ENCODE measurements at places on chromosomes 7 and 10.
A peak's percentile ranks its signal among the peaks of the same experiment; 100 is the strongest.

GRCh38 chr7:150992833-150993302 lies 2.1 kb downstream of the NOS3 start:
- DNase-seq: no peak

DNA sequence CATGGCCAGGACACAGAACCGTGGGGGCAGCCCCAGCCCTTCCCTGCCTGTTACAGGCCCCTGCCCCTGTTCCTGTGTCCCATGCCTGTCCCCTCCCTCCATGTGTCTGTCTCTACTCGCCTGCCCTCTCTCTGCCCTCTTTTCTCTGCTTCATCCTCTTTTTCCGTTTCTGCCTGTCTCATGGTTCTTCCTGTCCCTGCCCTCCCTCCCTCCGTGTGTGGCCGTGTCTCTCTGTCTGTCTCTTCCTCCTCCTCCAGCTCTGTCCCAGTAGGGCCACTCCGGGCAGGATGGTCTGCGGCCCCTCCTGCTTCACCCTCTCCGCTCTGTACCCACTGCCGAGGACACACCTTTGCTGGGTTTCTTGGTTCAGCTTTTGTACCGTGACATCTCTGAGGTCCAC lies 137.4 kb downstream of the FAM53B start:
- no peak for DNase-seq

- DNase-seq: no peak
Measured at GRCh38 chr10:116115797-116116196, 157.2 kb downstream of the GFRA1 start.

- no peak for DNase-seq
Measured at GRCh38 chr10:101291331-101292193, 62.3 kb upstream of the LBX1 start.

DNA sequence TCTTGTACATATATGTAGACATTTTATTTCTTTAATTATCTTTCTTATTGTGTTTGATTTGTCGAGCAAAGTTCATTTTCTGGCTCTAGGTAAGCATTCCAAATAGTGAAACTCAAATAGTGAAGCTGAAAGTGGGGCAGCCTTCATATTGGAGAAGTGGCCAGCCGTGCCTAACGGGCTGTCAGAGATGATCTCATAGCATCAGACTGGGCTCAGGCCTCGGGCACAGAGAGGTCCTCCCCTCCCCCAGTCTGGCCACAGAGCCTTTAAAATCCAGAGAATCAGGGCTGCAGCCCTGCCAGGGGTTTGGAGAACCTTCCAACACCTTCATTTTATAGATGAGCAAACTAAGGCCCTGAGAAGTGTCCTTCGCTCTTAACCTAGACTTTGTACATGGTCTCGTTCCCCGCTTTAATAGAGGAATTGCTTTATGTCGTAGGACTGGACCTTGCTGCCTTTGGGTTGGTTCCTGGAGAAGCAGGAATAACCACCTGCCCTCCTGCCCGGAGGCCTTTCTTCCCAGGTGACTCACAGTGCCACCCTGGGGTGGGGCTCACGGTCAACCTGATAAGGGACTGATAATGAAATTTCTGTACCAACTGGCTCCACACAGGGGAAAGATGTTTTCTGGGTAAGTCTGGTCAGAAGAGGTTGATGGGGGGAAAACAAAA lies 7.3 kb downstream of the TSPAN15 start:
- no peak for DNase-seq

- DNase-seq: peak; percentile 33
Measured at GRCh38 chr10:100670828-100671479, 74.4 kb upstream of the PAX2 start.

- no peak for DNase-seq
Measured at GRCh38 chr10:85789982-85790789, 576.4 kb downstream of the GRID1 start.

GRCh38 chr10:2263561-2263960 lies 526.2 kb upstream of the ADARB2 start:
- DNase-seq: no peak

DNA sequence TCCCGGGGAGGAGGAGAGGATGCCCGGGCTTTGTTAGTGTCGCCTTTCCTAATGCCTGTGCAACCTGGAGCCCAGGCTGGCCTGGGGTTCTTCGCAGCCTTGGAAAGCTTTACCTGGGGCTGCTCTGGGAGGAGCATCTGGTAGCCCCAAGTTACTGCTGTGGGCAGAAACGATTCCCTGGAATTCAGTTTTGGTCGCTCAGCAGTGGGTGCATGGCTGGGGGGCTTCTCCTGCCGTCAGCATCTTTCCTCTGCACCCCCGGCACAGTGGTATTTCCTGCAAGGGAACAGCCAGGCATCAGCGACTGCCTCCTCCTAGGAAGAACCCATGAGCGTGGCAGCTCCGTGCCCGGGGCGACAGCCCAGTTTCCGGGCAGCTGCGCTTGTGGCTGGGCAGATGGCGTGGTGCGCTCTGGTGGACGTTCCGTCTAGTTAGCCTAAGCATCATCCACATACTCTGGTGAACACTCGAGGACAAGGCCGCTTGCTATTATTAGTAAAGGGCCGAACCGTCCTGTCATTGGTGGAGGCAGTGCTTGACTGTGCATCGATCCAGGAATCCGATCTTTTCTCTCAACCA lies 107.0 kb upstream of the BTBD16 start:
- DNase-seq: no peak

DNA sequence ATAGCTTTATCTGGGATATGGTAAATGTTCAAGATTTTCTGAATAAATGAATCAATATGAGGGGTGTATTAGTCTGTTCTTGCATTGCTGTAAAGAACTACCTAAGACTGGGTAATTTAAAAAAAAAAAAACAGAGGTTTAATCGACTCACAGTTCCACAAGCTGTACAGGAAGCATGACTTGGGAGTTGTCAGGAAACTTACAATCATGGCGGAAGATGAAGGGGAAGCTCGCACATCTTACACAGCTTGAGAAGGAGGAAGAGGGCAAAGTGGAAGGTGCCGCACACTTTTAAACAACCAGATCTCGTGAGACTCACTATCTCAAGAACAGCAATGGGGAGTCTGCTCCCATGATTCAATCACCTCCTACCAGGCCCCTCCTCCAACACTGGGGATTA lies 32.5 kb upstream of the OTUD1 start:
- no peak for DNase-seq

DNA sequence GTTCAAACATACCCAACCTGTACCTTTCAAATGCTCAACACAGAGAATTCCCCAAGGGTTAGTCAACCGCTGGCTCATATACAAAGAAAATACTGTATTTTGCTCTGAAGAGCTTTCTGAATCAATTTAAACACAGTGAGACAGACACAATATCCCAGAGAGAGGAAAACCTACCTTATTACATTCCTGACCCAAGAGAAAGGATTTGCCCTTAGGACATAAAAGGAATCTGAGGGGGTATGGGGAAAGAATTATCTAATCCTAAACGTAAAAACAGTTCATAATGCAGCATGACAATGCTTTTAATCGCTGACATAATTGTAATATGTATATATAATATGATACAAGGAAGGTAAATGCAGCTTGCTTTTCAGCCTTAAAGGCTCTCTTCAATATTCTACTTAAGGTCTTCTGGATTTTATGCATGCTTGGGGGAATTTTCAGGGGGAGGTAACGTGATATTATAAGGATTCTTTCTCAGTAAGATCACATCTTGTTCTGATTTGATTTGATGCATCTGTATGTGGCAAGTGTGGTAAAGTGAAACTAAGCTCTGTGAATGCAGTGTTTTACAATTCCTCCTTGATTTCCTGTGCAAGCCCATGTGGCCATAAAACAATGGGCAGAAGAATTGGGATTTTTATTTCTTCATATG lies 240.5 kb downstream of the GLI3 start:
- no peak for DNase-seq

DNA sequence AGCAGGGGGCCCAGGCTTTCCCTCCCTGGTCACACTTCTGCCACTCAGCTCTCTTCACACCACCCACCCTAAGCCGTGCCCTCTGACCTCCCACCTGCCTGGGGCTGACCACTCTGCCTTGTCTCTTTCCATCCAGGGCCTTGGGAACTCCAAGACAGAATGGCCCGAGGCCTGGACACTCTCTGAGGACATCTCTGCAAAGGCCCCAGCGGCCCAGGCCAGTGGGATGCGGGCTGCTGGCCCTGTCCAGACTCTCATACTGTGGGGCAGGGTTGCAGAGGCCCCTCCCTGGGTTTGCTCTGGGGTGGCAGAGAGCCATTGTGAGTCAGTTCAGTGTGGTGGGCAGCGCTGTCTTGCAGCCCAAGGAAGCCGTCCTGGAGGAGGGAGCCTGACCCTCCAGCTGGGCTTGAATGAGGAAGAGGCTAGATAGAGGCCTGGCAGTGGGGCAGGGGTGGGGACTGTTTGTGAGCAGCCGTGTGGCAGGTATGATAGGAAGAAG lies 39.9 kb upstream of the RABGEF1 start:
- DNase-seq: no peak

- DNase-seq: no peak
Measured at GRCh38 chr10:127991543-127992255, 84.8 kb downstream of the PTPRE start.

- no peak for DNase-seq
Measured at GRCh38 chr7:1257221-1257620, 24.5 kb downstream of the UNCX start.
